AG09309 (cell line): ENCODE measurements at places on chromosomes 2 and 18.
A peak's percentile ranks its signal among the peaks of the same experiment; 100 is the strongest.

DNA sequence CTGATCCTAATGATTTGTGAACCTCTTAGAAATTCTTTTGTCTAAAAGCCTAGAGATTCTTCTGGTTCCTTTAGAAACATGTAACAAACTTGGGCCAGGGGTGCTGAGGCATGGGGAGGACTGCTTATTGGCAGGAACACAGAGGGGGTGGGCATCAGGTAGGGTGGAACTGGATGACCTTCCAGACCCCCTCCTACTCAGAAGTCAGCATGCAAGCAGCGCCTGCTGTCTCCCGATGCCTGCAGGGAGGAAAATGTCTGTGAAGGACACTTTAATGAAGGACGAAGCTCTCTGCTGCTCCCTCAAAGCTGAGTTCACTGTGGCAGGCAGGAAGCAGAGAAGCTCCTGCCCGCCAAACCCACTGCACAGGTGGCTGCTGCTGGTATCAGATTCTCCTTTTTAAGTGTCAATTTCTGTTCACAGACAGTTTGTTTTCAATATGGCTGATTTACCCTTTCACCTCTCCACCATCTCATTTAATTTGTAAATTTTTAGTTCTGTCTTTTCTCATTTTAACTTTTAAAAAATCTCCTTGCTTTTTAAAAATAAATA is 19.4 kb downstream of the COA5 start:
- no peak for DNase-seq

- DNase-seq, result no peak
Measured at GRCh38 chr2:10303181-10303693, 533 bp downstream of the HPCAL1 start.

GRCh38 chr2:100208141-100208770 is 65.9 kb upstream of the AFF3 start:
- DNase-seq, result no peak

- no peak for DNase-seq
Measured at GRCh38 chr18:56962322-56962721, 184.6 kb upstream of the BOD1L2 start.

- peak; percentile 53 for DNase-seq
Measured at GRCh38 chr18:54828281-54828881, at the start of gene RAB27B. Gene RAB27B, plus strand, starts transcription at chr18:54828477. Its CDS starts 49,109 bp downstream, at chr18:54877586.

DNA sequence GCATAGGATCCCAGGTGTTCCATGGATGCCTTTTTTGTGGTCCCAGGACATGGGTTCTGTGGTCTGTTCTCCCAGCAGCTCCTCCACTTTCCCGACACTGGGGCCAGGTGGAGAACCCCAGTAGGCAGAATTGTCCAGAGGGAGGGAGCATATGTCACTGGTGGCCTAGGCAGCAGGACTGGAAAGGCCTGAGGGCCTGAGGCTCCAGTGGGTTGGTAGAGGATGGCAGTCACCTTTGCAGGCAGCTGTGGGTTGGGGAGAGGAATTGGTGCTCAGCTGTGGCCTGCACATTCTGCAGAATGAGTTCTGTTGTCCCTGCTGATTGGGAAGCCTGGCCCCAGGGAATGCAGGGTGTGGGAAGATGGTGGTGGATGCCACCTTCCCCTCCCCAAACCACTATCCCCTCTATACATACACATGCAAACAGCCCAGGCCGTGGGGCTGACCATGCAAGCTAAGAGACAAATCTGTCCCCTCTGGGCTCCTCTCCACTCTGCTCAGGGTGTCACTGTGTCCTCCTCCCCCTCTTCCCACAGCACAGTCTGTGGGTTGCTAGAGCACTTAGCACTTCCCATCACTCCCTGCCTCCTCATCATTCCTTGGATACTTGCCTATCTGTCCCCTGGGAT is 11.4 kb downstream of the CTIF start:
- no peak for DNase-seq

DNA sequence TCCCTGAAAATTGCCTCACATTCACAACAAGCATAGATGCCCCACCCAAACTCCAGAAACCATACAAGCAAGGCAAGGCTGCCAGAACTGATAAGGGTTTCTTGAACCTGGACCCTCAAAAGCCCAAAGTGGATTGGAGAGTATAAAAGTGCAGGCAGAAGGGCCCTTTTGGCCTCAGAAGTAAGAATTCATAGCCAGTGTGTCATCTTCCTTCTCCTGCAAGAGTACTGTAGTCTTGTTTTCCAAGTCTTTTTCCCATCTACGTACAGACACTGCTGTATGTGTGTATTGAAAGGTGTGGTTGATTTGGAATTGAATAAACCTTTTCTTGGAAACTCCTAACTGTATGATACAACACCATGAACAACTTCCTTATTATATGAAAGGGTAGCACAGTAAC is 46.8 kb downstream of the ZC3H15 start:
- DNase-seq, result no peak

GRCh38 chr2:336360-336759 is 48.5 kb upstream of the ALKAL2 start:
- no peak for DNase-seq

GRCh38 chr2:237359894-237360780 is 53.8 kb downstream of the COL6A3 start:
- DNase-seq, result no peak

GRCh38 chr2:23069923-23070322 is 315.1 kb upstream of the KLHL29 start:
- DNase-seq, result no peak

DNA sequence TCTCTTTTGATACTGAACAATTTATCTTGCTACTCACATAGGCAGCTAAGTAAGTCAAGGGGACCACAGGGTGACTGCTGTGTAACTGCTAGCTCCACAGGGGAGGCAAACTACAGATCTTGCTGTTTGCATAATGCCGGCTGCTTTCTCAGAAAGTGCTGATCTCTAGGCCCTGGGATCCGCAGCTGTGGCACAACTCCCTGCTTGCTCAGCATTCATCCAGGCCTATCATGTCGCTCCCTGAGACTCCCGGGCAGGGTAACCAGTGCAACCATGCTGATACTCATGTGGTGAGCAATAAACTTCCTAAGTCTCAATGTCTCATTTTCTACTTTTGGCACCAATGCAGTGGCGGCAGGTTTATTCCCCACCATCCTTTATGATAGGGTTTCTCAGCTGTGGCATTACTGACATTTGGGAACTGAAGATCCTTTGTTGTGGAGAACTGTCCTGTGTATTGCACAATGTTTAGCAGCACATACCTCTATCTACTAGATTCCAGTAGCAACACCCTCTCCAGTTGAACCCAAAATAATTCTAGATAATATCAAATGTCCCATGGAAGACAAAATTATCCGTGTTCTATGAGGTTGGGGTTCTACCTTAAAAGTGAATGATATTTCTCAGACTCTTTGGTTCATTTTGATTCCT is 1101.3 kb downstream of the LRP1B start:
- DNase-seq, result no peak

- no peak for DNase-seq
Measured at GRCh38 chr18:54824761-54825160, 3.5 kb upstream of the RAB27B start.

DNA sequence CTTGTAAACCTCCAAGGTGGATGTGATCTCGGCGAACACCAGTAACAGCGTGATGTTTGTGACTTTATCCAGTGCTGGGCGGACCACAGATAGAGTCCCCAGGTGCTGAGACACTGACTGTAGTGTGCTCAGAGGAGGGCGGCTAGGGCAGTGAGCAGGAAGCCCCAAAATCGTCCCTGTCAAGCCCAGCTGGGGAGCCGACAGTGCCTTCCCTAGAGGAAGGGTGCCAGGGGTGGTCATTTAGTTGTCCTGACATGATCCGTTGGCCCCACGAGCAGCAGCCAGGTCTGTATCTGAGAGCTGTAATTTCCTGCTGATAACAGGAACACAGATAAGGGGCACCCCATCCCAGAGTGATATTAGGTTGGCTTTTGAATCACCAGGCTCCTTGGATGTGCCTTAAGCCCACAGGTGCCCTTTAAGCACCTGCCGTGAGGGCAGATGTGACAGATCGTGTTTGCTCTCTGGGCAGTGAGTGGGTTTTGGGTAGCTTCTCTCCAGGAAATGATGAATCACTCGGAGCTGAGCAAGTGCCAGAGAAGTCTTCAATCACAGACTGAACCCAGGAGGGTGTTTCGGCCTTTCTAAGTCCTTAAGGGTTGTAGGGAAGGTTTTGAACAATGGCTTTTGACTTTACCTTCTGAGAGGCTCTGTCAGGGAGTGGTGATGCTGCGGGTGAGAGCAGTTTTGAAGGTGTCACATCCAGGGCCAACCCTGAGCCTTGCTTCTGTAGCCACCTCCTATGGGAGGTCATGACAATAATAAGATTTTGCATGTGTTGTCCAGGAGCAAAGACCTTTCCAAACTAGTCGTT is 7.7 kb downstream of the LPIN1 start:
- no peak for DNase-seq

GRCh38 chr2:208618220-208618619 is 211.6 kb downstream of the PTH2R start:
- no peak for DNase-seq

- DNase-seq, result peak; percentile 85
Measured at GRCh38 chr2:47070920-47071824, 83.9 kb downstream of the STPG4 start.

DNA sequence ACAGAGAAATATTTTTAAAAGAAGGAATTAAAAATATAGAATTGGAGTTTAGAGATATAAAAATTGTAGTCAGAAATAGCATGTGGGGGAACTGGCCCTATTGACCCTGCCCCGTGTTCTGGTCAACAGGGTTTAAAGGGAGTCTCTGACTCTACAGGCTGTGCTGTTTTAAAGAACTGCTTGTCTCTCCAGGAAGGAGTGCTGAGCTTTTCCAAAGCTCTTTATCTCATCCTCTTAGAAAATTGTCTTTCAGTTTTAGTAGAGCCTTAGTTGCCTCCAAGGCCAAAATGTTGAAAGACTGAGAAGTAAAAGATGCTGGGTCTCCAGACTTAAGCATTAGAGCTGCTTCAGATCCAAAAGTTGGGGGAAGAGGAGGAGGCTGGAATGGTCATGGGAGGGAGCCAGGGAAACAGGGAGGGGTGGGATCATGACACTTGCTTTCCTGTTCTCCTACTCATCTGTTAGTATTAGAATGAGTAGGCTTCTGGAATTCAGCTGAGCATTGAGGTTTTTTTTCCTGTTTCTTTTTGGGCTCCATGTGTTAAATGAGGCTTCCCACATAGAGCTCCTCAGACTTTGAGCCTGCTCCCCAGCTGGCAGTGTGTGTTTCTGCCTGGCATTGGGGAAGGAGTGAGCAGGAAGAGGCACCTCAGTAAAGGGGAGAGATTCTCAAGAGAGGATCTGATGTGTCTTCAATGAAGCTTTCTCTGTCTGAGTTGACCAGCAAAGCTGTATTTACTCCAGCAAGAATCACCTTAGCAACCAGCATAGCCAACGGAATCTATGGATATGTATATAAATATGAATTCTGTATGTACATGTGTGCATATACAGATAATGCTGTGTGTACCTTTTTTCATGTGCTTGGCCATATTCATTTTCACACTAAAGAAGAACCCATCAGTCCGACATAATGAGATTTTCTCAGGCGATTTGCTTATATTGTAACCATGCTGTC is 186.8 kb upstream of the FBXO11 start:
- no peak for DNase-seq

- no peak for DNase-seq
Measured at GRCh38 chr2:31534636-31535035, 46.1 kb downstream of the SRD5A2 start.

DNA sequence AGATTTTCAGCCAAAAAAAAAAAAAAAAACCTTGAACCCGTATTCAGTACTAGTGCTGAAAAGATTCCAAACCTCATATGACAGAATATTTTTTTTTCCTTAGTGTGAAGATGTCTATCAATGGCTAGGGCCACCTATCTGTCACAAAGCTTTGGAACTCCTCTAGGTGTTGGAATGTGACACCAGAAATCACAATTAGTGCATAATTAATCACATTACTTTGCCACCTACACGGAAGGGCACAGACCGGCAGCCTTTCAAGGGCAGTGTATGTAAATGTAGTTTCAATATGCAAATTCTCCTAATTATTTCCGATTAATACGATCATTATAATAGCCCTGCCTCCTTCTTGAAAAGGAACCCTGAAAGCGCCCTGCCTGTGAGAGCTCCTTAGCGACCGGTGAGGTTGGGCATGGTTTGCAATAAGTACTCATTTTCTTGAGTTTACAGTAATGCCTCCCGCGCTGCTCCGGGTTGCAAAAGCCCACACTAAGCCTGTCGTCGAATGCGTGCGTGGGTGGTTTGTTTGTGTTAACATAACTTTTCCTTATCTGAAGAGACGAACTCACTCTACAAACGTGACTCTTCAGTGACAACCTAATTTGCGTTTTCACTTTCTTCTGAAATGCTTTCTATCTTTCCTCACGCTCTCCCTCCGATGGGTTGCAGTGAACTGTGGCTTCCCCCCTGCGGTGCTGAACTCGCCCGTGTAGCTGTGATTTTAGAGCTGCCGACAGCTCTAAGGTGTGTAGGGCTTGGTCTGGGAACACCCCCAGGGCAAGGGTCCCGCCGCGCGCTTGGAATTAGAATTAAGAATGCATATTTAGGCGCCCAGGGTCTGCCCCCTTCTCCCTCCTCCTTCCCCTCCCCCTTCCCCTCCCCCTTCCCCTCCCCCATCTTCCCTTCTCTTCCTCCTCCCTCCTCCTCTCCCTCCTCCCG is 765 bp upstream of the ID2 start:
- DNase-seq, result peak; percentile 77

DNA sequence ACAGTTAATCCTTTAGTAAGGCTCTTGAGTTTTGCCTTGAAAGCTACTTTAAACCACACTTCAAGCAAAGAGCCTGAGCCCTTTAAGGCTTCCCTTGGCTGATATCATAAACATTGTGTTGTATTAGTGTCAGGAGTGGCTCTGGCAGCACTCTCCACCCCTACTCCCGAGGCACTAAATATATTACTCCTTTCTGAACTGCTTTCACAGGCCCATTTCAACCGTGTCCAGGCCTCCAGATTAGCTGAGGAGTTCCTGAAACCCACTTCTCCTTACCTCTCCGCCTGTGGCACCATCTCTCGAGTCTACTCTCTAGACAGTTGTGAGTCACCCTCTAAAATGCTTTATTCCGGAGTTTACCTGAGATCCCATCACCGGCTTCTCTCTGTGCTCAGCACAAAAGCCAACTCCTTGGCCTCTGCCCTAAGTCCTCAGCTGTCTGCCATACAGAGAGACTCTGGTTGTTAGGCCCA is 14.4 kb upstream of the STON1 start:
- DNase-seq, result no peak

- DNase-seq, result no peak
Measured at GRCh38 chr2:239163688-239164334, 237.0 kb downstream of the HDAC4 start.

DNA sequence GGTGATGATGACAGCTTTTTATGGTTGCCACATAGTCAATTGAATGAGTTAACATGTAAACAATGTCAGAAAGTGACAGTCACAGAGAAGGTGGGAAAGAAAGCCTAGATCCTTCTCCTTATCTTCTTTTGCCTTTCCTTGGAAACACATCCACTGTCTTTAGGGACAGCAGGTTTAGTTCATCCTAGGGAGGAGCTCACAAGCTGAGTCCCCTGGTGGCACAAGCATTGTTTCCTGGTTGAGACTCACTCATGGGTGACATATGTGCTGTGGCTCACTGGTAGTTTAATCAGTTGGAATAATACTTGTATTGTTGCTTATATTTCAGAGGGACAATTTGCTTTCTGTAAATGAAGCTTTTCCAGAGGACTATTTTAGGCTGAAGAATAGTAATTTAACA is 598.5 kb downstream of the CNTNAP5 start:
- no peak for DNase-seq
